ENCODE measurements at places on chromosomes 11 and 22. TPM values are rescaled to one million over a fixed set of nuclear protein-coding genes. Genes with fewer than 3 reads are reported as not detected.

The SYTL2 gene
- 15.2 TPM for total RNA-seq

The TRIM44 gene
- total RNA-seq, result 19.9 TPM

The SCGB1C1 gene
- not detected for total RNA-seq

The NPAS4 gene
- 0.18 TPM for total RNA-seq

The RIBC2 gene
- total RNA-seq, result 1.9 TPM

The SERPING1 gene
- 16.7 TPM for total RNA-seq
